Activated naive CD4-positive, alpha-beta T cell treated with anti-CD3 and anti-CD28 coated beads, Interleukin-2, amount 10 ng/mL, durations not matched to agents 5 hours and 36 hours (primary cell): ENCODE measurements at places on chromosomes 13 and 19. TPM values are rescaled to one million over a fixed set of nuclear protein-coding genes. Genes with fewer than 3 reads are reported as not detected.

Gene CEACAM20
- not detected for total RNA-seq

Gene ZNF66
- 12.0 TPM for total RNA-seq

Gene OR7C1
- not detected for total RNA-seq

Gene F7
- total RNA-seq = not detected

Gene ZNF560
- not detected for total RNA-seq

Gene METTL21C
- not detected for total RNA-seq

Gene ZNF44
- 16.9 TPM for total RNA-seq

Gene ZNF546
- 6.8 TPM for total RNA-seq

Gene CILP2
- total RNA-seq = 0.10 TPM

Gene KANK3
- 8.7 TPM for total RNA-seq

Gene HSPB6
- not detected for total RNA-seq

Gene ZNF134
- 19.8 TPM for total RNA-seq

Gene ZNF763
- total RNA-seq = 3.4 TPM

Gene ATP7B
- total RNA-seq = 0.87 TPM

Gene ANGPTL8
- total RNA-seq = not detected

Gene TSKS
- 1.7 TPM for total RNA-seq

Gene CACNG8
- not detected for total RNA-seq

Gene C5AR2
- total RNA-seq = 0.84 TPM

Gene ZNF723
- not detected for total RNA-seq

Gene ZNF486
- 9.0 TPM for total RNA-seq

Gene DCT
- total RNA-seq = 0.12 TPM

Gene SLC7A9
- 0.17 TPM for total RNA-seq

Gene CBLC
- total RNA-seq = not detected
